ENCODE measurements at places on chromosomes 6 and 20. TPM values are rescaled to one million over a fixed set of nuclear protein-coding genes. Genes with fewer than 3 reads are reported as not detected.

Gene ETV7
- total RNA-seq, result 0.33 TPM

Gene TMC2
- total RNA-seq, result not detected

Gene FILIP1
- total RNA-seq, result 78.2 TPM

Gene SLC22A1
- total RNA-seq, result not detected

Gene MDFI
- total RNA-seq, result 1.5 TPM

Gene RAET1E
- total RNA-seq, result 4.3 TPM

Gene RBM24
- total RNA-seq, result 133 TPM

Gene EPHA7
- 8.4 TPM for total RNA-seq

Gene EBF4
- total RNA-seq, result 2.5 TPM

Gene BNIP5
- total RNA-seq, result not detected
